ENCODE measurements at places on chromosomes 13 and 19.

GRCh38 chr13:50309318-50309717 is 294.1 kb downstream of the KCNRG start:
- H3K4me1 ChIP-seq = peaks cover 28% of the 10 kb centered on the region
- H3K27me3 ChIP-seq = no peaks in the 10 kb centered on the region
- H3K36me3 ChIP-seq = peaks cover 3% of the 10 kb centered on the region

DNA sequence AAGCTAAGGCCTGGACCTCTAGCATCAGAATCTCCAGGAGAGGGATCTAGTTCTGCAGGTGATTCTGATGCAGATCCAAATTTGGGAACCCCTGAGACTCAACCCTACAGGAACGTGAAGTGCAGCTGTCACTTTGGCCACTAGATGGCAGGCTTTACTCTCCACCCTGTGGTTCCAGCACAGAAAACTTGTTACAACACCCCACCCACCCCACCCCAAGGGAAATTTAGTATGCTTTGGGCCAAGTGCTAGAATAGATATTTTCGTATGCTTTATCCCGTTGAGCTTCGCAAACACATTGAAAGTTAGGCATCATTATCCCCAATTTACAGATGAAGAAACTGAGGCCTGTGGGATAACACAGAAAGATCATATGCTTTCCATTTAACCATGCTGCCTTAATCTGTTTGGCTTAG is 232.0 kb downstream of the B3GLCT start:
- no peaks in the 10 kb centered on the region for H3K36me3 ChIP-seq
- DNase-seq = no peak
- peaks cover 10% of the 10 kb centered on the region for H3K27me3 ChIP-seq
- no peak overlapping the region for H3K4me3 ChIP-seq

- H3K36me3 ChIP-seq = peaks cover 2% of the 10 kb centered on the region
- peak overlapping the region; percentile 92 for H3K27ac ChIP-seq
- no peaks in the 10 kb centered on the region for H3K27me3 ChIP-seq
- H3K4me1 ChIP-seq = peaks cover 33% of the 10 kb centered on the region
- peak overlapping the region; percentile 97 for H3K4me3 ChIP-seq
- DNase-seq = no peak
Observed at GRCh38 chr13:49444524-49445395, 686 bp downstream of the SETDB2 start.

GRCh38 chr13:44191504-44192171 is 182.0 kb upstream of the SERP2 start:
- peaks cover 9% of the 10 kb centered on the region for H3K27me3 ChIP-seq
- no peak for DNase-seq
- no peaks in the 10 kb centered on the region for H3K36me3 ChIP-seq
- H3K27ac ChIP-seq = no peak overlapping the region

DNA sequence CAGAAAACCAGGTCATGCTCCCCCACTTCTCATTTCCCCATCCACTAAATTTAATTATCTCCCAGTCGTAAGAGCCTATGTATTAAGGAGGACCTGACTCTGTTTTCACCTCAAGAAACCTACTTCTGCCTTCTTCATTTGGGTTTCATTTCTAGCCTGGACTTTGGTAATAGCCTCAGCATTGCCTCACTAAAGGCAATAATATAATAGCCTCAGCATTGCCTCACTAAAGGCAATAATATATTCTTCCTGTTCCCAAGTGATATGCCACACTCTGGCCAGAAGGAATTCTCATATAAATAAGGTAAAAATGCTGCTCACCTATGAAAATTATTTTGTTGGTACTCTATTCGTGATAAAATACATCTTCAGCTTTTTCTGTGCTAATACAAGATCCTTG is 993.9 kb downstream of the EFNB2 start:
- H3K27ac ChIP-seq = no peak overlapping the region
- DNase-seq = no peak
- no peaks in the 10 kb centered on the region for H3K4me1 ChIP-seq
- no peak overlapping the region for H3K4me3 ChIP-seq
- H3K27me3 ChIP-seq = no peaks in the 10 kb centered on the region
- no peaks in the 10 kb centered on the region for H3K36me3 ChIP-seq

DNA sequence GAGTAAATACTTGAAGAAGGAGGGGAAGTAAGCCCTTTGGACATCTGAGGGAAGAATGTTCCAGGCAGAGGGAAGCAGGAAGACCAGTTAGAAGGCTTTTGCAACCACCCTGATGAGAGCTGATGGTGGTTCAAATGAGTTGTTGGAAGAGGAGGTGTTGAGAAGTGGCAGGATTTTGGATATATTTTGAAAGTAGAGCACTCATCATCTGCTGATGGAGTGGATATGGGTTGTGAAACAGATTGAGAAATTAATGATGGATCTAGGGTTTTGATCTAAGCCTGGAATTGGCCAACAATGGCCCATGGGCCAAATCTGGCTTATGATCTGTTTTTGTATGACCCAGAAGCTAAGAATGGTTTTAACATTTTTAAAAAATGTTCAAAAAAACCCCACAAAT is 230.7 kb downstream of the NDFIP2 start:
- H3K27ac ChIP-seq = no peak overlapping the region
- H3K4me3 ChIP-seq = no peak overlapping the region
- no peak for DNase-seq
- H3K4me1 ChIP-seq = peaks cover 11% of the 10 kb centered on the region
- no peaks in the 10 kb centered on the region for H3K36me3 ChIP-seq

DNA sequence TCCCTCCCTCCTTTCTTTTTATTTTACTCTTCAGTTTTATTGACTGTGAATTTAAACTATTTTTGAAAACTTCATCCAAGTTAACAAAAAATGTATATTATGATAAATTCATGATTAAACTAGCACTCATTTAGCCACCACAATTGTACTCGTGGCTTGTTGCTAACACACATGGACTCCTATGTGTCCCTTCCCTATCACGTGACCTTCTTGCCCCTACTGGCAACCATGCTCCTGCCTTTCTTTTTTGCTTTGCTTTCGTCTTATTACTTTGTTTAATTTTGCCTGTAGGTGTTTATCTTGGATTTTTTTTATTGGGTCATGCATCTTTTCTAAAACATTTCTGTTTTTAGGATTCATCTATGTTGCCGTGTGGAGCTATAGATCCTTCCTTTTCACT is 8.2 kb downstream of the CLC start:
- H3K27ac ChIP-seq = no peak overlapping the region
- no peaks in the 10 kb centered on the region for H3K4me1 ChIP-seq
- no peaks in the 10 kb centered on the region for H3K36me3 ChIP-seq
- H3K27me3 ChIP-seq = peaks cover 56% of the 10 kb centered on the region

DNA sequence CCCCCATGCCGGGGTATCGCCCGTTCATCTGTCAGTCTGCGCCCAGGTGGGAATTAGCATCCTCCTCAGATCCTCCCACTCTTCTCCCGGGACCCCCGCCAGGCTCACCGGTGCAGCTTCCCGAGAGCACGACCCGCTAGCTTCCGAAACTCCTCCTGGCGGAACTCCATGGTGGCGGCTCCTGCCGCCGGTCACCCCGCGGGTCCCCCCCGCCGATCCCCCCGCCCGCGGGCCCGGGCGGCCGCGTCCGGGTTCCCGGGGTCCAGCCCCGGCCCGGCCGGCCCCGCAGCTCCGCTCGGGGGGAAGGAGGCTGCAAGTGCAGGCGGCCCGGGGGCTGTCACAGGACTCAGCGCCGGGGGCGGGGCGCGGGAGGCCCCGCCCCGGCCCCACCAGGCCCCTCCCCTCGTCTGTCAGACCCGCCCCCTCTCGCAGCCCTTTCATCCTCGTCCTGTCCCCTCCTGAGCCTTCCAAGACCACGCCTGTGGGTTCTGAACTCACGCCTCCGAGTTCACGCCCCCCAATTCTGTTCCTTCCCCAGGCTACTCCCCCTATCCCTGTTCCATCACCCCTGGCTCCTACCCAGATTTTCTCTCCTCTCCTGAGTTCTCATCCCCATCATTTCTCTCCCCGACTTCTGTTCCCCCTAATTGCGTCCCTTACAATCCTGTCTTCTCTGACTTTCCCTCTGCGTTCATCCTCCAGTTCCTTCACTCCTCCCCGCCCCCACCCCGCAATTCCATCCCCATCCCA is at the start of gene SLC17A7:
SLC17A7 (minus strand) TSS at position 318 of the 750 bp plus-strand sequence; CDS start at position 170, 148 bp downstream.
- DNase-seq = no peak
- no peak within 1 kb of the TSS for H3K27ac ChIP-seq
- H3K36me3 ChIP-seq = no peaks in the 10 kb centered on the region

All from mesothelial cell of epicardium (in vitro differentiated cells).